ENCODE measurements at places on chromosomes 4 and X.

DNA sequence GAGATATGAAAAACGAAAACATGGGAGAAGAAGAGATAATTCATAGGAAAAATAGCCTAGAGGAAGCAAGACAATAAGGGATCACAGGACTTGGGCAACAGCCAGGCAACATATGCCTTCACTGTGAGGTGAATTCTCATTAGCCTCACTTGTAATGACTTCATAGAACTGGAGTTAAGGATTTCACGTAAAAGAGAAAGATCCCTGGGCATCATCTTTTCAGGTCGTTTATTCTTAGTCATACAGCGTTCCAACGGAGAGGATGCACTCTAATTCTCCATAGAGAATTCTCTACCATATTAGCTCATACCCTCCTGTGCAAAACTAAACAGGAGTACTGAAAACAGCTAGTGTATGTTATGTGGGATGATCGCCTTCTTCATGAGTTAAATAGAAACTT is 1.4 kb downstream of the PRKG2 start:
- DNase-seq, result no peak

- no peak for DNase-seq
These were observed 9.7 kb upstream of the TREX2 start for GRCh38 chrX:153455571-153455970.

- no peak for DNase-seq
These were observed 128.3 kb downstream of the UCHL1 start for GRCh38 chr4:41384992-41385391.

DNA sequence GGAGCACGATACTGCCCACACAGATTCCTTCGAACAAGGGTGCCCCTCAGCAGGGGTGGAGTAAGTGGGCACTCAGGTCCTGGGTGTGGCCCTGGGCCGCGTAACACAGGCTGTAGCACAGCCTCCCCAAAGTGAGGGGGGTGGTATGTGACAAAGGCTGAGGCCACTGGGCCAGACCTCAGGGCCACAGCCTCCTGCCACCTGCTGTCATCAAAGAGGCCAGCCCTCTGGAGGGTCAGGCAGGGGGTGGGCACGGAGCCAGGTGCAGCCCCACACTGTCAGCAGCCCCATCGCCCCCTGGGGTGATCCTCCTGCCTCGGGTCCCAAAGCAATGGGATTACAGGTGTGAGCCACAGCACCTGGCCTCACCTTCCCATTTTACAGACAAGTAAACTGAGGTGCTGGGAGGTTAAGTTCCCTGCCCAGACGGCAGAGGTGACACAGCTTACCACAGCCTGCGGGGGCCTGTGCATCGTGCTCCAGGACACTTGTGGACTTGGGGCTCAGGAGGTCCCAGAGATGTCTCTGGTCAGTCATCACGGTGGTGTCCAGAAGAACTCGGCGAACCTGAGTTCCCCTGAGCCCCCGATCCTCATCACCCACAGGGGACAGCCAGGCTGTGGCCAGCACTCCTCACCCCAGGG is 27.5 kb upstream of the MXD4 start:
- no peak for DNase-seq

DNA sequence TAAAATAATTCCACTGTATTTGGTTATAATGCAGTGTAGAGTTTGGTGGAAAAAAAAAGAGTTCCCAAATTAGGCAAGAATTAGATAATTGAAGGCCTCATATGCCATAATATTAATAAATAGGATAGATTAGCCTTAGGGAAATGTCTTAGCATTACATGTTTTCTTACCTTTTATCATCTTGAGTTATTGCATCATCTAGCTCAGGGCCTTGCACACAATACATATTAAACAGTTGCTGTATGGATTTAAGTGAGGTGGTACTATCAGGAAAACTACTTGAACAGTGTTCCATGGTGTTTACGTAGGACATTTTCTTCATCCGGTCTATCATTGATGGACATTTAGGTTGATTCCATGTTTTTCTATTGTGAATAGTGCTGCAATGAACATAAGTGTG is 419.4 kb downstream of the EPHA5 start:
- DNase-seq, result no peak

DNA sequence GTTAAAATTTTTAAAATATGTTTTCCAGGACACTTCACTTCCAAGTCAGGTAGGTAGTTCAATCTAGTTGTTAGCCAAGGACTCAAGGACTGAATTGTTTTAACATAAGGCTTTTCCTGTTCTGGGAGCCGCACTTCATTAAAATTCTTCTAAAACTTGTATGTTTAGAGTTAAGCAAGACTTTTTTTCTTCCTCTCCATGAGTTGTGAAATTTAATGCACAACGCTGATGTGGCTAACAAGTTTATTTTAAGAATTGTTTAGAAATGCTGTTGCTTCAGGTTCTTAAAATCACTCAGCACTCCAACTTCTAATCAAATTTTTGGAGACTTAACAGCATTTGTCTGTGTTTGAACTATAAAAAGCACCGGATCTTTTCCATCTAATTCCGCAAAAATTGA is 49.7 kb downstream of the XIAP start:
- DNase-seq, result peak; percentile 33

DNA sequence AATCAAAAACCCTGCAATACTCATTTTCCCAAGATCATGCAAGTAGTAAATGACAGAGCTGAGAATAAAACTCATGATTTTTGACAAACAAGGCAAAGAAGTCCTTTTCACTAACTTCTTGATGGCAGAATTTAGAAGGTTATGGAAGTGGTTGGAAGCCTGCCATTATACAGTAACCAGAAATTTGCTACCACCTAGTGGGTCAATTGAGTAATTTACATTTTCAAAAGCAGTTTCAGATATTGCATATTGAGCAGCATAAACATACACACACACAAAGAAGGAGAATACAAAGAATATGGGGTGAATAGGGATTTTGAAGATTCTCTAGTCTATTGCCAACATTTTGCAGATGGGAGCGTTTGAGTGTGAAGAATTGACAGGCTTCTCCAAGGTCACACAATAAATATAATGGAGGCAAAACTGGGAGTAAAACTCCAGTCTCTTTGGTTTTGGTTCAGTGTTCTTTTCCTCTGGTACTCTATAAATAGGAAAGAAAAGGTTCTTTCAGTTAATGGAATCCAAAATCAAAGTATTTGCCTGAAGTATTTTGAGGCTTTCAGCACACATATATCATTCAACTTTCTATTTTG is 70.2 kb downstream of the GC start:
- DNase-seq, result peak; percentile 72

- no peak for DNase-seq
These were observed 333.3 kb downstream of the TRAM1L1 start for GRCh38 chr4:116752027-116752426.

DNA sequence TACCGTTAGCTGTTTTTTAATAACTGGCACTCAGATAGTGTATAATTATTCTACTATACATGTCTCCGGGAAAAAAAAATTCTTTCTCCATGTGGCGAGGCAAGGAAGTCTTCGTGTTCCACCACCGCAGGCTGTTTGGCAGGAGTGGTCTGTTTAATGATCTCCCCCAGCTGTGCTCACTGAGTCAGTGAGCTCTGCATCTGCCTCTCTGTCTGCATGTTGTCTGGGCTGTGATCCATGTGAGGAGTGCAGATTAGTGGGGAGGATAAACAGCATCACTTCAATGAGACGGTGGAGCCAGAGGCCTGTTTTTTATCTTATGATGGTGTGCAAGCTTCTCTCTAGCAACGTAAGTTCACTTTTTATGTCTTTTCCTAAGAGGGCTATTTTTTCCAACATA is 69.8 kb downstream of the RPS3A start:
- DNase-seq, result peak; percentile 98

GRCh38 chr4:13399257-13399656 is 84.9 kb downstream of the RAB28 start:
- peak; percentile 6 for DNase-seq

- DNase-seq, result no peak
These were observed 15.8 kb downstream of the EFNB1 start for GRCh38 chrX:68844581-68844980.

DNA sequence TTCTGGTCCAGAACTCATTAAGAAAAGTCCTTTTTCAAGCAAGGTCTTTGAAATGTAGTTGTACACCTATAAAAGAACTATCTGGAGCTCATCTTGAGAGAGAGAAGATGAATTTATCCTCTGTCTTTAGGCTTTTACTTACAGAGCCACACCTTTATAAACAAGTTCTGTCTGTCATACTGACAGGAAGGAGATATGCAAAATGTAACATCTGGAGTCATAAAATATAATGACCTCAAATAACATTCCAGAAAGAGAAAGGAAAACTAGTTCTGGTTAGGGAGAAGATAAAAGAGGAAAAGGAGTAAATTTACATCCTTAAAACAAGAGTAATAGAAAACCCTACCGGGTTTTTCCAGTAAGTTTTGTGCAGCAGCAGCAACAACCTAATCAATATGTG is 1.3 kb downstream of the INPP4B start:
- DNase-seq, result no peak

- no peak for DNase-seq
These were observed 467.5 kb downstream of the PACRGL start for GRCh38 chr4:21167711-21168110.

GRCh38 chrX:69489625-69490024 is 14.5 kb upstream of the NALF2 start:
- no peak for DNase-seq

DNA sequence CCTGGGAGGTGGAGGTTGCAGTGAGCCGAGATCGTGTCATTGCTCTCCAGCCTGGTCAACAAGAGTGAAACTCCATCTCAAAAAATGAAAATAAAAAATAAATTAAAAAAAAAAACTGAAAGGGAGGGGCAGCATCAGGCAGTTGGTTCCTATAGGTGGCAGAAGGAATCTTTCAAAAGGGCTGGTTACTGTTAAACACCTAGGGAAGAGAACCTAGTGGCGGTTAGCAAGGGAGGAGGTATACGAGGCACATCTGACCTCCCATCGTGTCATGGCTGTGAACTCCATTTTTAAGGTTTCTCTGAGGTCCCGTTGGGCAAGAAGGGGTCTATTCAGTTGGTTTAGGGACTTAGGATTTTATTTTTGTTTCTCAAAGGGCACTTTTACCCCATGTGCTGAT is 150.1 kb downstream of the SLC7A11 start:
- DNase-seq, result no peak

DNA sequence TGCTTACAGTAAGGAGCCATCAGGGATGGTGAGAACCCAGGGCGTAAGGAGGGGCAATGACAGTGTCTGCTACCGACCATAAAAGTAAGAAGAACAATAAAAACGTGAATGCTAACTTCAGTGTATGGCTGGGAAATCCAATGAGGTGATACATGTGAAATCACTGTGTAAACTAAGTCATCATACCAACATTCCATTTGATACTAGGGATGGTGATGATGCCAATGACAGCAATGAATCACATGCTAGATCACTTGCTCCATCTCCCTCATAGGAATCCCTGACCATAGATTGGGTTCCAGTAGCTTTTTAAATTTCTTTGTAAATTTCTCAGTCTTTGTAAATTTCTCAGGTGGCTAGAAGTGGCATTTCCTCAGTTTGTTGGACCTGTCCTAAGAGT is 146.3 kb downstream of the SMIM20 start:
- no peak for DNase-seq

- DNase-seq, result no peak
These were observed 7.6 kb downstream of the CPLX1 start for GRCh38 chr4:818106-818921.

Measured in AG10803 (cell line).